ENCODE measurements at places on chromosomes 16 and 17. TPM values are rescaled to one million over a fixed set of nuclear protein-coding genes. Genes with fewer than 3 reads are reported as not detected.

DNA sequence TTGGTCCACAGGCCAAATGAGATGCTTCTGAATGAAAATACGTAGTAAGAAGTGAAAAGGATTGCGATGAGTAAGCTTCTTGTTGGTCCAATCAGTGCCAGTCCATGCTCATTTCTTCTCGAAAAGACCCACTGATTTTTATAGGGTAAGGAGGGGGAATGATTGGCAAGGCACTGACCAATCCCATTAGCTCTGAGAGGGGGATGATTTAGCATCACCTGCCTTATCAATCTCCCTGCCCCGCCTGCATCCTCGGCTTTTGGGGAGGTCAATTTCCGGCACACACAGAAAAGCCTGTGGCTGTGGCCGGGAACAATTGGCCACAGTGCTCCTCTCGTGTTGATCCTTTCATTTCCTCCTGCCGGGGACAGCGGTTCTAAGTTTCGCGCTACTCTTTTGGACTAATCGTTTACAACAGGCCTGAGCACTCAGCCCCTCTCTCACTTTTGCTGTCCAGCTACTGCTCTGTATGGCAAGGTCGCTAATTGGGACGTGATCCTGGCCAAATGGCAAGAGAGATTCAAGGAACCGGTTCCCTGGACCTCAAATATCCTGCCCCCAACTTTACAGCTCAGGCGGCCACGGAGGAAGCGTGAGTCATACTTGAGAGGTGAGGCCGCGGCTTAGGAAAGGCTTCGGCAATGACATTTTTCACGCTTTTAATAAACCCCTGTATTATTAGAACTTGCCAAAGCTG lies 43.1 kb downstream of the TBX4 start:
- DNase-seq = no peak

DNA sequence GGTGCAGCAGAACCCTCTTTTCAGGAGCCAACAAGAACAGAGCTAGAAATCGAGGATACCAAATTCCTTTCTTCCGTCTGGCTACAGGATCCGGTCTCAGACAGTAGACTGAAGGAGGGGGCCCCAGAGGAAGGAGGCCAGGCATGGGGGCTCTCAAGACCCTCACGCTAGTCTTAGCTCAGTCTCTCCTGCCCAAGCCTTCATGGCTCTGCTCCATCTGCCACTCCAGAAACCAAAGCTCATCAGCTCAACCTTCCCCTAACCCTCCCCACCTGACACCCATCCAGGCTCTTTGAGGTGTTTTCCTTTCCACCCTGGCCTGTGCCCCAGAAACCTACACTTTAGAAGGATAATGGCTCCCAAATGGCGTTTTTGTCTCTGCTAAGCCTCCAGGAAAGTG lies 6.2 kb upstream of the TMEM92 start:
- DNase-seq = no peak

DNA sequence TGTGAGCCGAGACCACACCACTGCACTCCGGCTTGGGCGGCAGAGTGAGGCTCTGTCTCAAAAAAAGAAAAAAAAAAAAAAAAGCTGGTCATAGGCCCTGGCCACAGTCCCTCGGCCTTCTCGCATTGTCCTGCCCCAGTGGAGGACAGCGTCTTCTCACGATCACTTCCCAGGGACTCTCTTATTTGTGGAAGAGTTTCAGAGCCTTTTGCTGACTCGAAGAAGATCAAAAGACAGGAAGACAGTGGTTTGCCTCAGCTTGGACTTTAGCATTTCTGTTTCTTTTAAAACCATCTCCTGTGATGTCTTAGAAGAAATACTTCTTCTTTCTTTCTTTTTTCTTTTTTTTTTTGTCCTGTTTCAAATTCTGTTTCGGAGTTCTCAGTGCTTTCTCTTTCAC lies 210.0 kb downstream of the FTO start:
- no peak for DNase-seq

- peak; percentile 97 for DNase-seq
These were observed 123.8 kb downstream of the SMG6 start for GRCh38 chr17:2179615-2180295.

Gene MT1M
- 0.38 TPM for polyA plus RNA-seq

- DNase-seq = no peak
These were observed 5.9 kb downstream of the SCARF1 start for GRCh38 chr17:1639549-1640180.

Gene DVL2
- polyA plus RNA-seq = 5.1 TPM

DNA sequence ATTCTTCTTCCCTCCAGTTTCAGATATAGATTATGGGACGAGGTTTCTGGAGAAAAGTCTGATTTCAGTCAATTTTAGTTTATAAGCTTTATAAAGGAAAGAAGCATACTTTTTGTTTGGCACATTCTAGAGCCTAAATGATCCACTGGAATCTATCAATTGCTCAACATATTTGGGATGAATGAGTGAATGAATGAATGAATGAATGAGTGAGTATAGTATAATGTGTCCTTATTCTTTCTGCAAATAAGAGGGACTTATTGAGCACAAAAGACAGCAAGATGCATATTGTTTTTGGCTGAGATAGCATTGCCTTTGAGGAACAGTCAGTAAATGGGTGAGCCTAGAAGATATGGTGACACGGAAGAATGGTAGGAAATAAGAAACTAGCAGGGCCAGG lies 245.4 kb downstream of the SHISA9 start:
- DNase-seq = no peak

DNA sequence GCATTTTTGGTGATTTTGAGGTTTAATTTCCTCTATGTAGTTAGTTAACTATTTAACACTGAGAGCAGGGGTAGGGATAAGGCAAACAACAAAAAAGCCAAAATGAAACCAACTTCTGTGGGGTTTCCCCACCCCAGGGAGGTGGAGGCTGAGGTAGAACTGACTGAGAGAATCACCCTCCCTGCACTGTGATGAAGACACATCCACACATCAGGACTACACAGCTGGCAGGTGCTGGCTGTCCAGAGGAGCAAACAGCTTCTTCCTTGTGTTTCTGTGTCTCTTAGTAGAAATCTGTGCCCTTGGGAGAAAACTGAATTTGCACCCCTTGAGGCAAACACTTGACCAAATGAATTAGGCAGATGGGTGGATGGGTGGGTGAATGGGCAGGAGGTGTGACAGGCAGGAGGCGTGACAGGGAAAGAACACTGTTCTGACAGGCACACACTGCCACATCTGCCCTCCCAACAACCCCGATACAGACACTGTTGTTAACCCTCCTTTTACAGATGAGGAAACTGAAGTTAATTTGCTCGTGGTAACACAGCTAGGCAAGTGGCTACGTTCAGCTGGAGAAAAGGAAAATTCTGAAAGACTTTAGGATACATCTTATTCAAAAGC lies 62.9 kb upstream of the AMZ2 start:
- no peak for DNase-seq

GRCh38 chr17:34527908-34528470 lies 51.4 kb upstream of the TMEM132E start:
- DNase-seq = no peak

Gene SYNGR3
- polyA plus RNA-seq = 2.3 TPM

DNA sequence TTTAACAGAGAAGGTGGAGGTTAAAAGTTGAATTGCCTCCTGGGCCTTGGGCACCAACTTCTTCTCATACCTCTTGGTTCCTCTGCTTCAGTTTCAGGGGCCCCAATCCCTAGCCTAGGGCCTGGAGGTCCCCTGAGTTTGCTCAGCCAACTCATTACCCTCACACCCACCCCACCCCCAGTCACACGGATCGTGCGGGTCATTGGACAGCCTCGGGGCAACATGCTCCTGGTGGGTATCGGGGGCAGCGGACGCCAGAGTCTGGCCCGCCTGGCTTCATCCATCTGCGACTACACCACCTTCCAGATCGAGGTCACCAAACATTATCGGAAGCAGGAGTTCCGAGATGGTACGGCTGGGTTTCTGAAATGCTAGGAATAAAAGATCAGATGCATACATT lies 36.0 kb upstream of the KDM6B start:
- DNase-seq = no peak

Gene CACNG1
- polyA plus RNA-seq = not detected

Gene TCAP
- 0.12 TPM for polyA plus RNA-seq

Gene BAIAP3
- polyA plus RNA-seq = 0.38 TPM

DNA sequence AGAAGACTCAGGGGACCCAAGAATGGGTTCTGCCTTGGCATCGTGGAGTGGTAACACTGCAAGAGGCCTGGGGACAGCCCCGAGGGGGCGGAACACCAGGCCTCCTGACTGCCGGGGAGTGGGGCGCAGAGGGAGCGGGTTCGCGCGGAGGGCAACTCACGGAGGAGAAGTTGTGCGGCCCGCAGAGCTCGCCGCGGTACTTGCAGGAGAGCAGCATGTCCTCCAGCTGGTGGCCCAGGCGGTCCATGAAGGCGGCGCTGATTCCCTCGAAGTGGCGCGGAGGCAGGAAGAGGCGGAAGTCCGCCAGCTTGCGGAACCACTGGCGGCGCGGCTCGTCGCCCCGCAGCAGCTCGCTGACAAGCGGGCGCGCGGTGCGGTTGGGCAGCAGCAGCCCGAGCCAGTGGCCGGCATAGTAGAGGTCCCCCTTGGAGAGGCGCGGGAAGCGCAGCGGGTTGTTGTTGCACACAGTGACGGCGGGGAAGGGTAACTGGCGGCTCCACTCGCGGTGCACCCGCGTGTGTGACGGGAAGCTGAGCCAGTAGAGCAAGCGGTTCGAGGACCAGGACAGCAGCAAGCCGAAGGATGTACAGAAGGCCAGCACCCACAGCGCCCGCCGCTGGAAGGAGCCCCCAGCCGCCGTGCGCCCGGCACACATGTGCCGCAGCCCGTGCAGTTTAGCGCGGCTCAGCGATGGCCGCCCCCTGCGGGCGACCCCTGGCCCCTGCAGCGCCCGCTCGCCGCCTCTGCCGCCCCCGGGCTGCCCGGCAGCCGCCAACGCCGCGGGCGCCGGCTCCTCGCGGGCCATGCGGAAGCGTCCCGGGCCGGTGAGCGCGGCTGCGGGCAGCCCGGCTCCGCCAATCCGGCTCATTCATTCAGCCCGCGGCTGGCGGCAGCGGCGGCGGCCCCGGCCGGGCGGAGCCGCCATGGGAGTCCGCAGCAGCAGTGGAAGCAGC lies 1.6 kb downstream of the ASIC2 start:
- DNase-seq = no peak

DNA sequence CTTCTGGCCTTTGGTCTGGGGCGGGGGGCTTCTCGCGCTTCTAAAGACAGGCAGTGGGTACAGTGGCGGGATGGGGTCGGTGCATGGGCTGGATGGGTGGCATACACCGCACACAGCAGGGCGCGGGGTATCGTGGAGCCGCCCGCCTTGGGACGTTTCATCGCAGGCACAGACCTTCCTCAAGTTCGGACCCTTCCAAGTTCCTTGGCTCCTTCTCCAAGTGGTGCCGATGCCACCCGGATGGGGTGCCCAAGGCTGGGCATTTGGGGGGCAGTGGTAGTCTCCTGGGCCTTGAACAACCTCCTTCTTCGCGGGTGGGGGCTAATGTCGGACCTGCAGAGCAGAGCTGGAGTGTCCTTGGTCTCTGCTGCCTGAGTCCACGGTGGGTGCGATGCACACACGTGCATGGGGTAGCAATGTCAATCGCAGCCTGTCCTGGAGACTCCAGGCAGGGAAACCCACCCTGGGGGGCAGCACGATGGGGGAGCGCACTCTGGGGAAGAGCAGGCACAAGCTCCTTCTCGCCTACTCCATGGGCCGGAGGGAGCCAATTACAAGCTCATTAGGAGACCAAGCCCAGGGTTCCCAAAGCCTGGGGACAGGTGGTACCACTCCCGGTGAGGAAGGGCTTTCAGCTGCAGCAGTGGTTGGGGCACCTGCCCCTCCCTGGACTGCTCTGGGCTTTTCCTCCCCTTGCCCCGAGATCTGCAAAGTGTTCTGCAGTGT lies 686 bp upstream of the MTSS2 start:
- no peak for DNase-seq

DNA sequence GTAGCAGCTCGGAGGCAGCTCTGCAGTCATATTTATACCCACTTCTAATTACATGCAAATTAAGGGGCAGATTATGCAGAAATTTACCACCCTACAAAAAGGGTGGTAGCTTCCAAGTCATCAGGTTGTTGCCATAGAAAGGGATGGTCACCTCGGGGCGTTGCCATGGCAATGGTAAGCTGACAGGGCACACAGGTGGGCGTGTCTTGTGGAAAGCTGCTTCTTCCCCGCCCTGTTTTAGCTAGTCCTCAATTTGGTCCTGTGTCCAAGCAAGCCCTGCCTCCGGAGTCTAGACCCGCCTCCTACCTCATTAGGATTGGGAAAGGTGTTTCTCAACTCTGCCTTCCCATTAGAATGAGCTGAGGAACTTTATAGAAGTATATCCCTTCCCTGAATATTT lies 98.7 kb downstream of the HS3ST2 start:
- no peak for DNase-seq

DNA sequence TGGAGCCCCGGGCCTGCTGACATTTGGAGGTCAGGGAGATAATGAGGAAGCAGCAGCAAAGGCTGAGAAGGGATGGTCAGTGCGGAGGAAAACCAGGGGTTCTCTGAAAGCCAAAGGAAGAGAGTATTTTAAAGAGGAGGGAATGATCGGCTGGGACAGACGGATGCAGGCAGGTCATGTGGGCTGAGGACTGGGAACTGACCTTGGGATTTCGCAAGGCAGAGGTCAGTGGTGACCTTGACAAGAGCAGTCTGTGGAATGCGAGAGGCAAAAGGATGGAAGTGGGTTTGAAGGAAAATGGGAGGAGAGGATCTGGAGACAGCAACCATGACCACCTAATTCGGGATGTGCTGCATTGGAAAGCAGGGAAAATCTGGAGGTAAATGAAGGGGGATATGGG lies 10.2 kb downstream of the EFTUD2 start:
- no peak for DNase-seq

- no peak for DNase-seq
These were observed 279.5 kb downstream of the SEC14L1 start for GRCh38 chr17:77420095-77420803.

Gene LGALS9B
- polyA plus RNA-seq = not detected

- DNase-seq = no peak
These were observed 33.2 kb upstream of the CCDC182 start for GRCh38 chr17:57778306-57778705.

DNA sequence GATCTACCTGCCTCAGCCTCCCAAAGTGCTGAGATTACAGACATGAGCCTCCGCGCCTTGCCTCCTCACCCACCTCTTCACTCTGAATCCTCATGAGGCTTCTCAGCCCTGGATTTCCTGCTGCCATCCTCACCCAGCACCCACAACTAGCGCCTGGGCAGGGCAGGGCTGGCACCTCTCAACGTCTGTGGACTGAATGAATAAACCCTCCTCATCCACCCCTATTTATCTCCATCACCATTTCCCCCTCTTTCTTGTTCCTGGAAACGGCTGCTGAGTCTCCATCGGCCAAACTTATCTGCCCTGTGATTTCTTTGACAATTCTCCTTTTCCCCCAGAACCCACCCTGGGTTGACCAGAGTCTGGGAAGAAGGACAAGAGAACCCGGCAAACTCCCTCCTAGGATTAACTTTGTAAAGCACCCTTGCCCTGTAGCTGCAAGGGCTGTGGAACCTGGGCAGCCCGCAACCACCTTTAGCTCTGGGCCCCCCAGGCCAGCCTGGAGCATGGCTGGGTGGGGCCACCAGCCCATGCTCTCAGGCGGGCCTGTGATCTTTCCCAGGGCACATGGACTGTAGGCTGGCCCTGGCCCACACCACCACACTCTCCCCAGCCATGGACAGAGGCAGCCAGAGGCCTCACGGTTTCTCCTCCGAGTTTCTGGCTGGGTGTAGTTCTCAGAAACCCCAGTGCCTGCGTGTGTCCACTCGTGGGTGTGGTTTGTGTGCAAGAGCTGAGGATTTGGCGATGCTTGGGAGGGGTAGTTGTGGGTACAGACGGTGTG lies 2.4 kb downstream of the SPN start:
- no peak for DNase-seq
